Stimulated activated CD4-positive, alpha-beta T cell treated with anti-CD3 and anti-CD28 coated beads, Interleukin-12 subunit alpha, Interleukin-12 subunit beta, amount 100 ng/mL, for 24 hours (primary cell): ENCODE measurements at places on chromosomes 16 and 17.

GRCh38 chr17:61413661-61414126 is 14.1 kb downstream of the TBX2 start:
- DNase-seq = no peak

DNA sequence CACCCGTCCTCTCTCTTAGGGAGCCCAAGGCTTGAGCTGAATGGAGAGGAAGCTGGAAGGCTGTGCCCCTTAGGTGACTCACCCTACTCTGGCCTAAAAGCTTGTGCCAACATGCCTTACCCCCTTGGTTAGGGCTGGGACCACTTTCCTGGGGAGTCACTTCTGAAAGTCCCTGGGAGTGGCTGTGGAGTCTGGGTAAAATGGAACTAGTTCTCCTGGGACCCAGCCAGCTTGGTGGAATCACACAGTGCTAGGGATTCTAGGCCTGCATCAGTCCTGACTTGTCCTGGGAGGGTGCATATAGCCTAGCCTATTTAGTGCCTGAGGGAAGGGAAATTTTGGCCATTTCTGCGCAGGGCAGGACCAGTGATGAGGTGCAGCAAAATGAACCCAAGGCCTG is 10.5 kb downstream of the MMP28 start:
- DNase-seq = no peak

- no peak for DNase-seq
Observed at GRCh38 chr17:82638183-82638773, 10.0 kb downstream of the WDR45B start.

- no peak for DNase-seq
Observed at GRCh38 chr17:36485805-36486203, 677 bp upstream of the ZNHIT3 start.

- peak; percentile 40 for DNase-seq
Observed at GRCh38 chr17:79042421-79043190, 18.6 kb downstream of the C1QTNF1 start.
